Stimulated activated CD4-positive, alpha-beta T cell treated with anti-CD3 and anti-CD28 coated beads, TNF-alpha, amount 100 ng/mL, for 48 hours (primary cell): ENCODE measurements at places on chromosomes 5 and 9.
A peak's percentile ranks its signal among the peaks of the same experiment; 100 is the strongest.

- no peak for DNase-seq
Observed at GRCh38 chr9:1910269-1910811, 104.8 kb upstream of the SMARCA2 start.

DNA sequence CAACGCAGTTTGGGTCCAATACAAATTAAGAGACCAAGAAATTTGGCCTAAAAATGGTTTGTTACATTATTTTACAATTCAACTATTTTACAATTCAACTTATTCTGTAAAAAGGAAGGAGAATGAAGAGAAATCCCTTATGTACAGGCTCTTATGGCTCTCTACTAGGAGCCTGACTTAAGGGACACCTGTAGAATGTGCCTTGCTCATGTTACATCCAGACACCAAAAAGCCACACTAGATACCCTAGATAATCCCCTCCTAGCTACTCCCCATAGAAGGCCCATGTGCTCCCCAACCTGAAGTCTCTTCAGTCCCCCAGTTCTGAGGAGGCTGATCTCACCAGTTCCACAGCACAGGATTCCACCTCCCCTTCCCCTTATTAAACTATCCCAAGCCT lies 14.1 kb upstream of the NNT start:
- DNase-seq, result no peak

DNA sequence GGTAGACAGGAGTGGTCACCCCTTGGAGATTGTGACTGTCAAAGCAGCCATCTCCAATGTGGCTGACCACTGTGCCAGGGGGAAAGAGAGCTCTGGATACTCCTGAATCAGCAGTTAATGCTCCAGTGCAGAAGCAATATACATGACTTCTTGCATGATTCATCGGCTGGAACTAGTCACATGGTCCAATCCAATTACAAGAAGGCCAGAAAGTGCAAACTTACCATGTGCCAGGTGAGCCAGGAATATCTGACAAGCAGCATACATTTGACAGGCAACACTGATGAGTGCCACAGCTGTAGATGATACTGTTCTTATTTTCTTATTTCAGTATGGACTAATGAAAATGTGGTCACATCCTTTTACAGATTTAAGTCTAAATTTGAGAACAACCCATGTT lies 440.0 kb upstream of the MPDZ start:
- DNase-seq, result no peak

GRCh38 chr9:28909526-28909925 lies 1336.2 kb upstream of the C9orf72 start:
- no peak for DNase-seq

GRCh38 chr5:142219146-142219545 lies 105.7 kb downstream of the SPRY4 start:
- no peak for DNase-seq

- DNase-seq, result no peak
Observed at GRCh38 chr9:129284607-129285291, 106.7 kb upstream of the IER5L start.

GRCh38 chr5:83608122-83608521 lies 112.5 kb downstream of the HAPLN1 start:
- no peak for DNase-seq

GRCh38 chr5:149240354-149240998 lies 31.2 kb upstream of the AFAP1L1 start:
- DNase-seq, result peak; percentile 63

DNA sequence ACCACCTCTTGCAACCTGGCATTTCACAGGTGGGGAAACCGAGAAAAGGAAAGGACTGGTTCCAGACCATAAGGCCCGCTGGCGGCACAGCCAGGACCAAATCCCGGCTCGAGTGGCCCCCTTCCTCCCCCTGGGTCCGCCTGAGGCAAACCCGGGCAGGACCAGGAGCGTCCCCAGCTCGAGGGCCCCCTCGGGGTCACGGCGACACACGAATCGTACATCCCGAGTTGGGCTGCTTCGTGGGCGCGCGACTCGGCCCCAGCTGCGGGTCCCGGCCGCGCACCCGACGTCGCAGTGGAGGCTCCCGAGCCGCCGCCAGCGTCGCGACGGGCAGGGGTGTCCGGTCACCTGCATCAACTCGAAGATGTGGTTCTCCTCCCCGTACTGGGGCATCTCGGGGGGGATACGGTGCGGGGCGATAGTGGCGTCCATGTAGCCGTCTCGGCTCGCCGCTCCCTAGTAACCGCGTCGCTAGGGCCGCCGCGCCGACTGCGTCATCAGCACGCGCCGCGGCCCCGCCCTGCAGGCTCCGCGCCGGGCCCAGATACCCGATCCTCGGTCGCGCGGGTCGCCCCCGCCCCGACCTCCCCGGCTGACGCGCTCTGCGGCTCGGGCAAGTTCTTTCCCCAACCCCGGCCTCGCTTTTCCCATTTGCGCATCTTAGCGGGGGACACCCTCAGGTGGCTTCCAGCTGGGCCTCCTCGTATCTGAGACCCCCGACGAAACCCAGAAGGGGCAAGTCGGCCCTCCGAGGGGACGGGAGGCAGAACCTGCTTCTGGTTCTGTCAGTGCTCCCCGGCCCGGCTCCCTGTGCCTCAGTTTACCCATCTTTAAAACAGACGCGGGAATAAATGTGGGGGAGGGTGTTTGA lies at the start of gene AK8:
AK8 (minus strand) TSS at position 461 of the 871 bp plus-strand sequence; CDS start at position 432, 29 bp downstream.
- DNase-seq, result peak; percentile 55

DNA sequence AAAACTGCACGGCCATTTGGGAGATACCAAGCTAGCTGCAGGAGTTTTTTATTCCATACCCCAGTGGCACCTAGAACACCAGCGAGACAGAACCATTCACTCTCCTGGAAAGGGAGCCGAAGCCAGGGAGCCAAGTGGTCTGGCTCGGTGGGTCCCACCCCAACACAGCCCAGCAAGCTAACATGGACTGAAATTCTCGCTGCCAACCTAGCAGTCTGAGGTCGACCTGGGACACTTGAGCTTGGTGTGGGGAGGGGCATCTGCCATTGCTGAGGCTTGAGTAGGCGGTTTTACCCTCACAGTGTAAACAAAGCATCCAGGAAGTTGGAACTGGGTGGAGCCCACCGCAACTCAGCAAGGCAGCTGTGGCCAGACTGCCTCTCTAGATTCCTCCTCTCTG lies 108.9 kb upstream of the CHD1 start:
- no peak for DNase-seq

DNA sequence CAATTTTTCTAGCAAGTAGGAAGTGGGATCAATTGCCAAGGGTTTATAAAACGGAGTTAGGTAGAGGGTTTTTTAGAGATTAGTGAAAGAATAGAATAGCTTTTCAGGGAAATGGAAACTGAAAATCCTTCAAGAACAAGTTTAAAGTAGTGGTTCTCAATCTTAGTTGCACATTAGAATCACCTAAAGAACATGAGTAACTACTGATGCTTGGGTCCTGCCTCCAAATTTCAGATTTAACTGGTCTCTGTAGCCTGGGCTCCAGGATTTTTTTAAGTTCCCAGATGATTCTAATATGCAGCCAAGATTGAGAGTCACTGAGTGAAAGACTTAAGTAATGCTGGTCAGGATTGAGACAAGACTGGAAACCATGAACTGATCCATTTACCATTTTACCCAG lies 20.5 kb downstream of the ELOVL7 start:
- DNase-seq, result no peak

DNA sequence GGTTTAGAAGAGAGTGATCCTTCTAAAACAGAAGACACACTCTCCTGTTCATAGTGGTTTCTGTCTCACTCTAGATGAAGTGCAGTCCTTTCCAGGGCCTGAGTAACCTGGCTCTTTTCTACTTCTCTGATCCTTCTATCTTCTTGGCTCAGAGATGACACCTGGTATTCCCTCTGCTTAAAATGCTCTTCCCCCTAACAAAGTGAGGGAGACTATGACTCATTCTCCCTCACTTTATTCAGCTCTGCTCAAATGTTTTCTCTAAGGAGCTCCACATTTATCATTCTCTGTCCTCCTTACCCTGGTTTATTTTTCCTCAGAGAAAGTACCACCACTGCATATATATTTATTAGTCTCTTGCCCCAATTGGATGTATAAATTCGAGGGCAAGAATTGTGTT lies 24.6 kb downstream of the TUT7 start:
- no peak for DNase-seq

DNA sequence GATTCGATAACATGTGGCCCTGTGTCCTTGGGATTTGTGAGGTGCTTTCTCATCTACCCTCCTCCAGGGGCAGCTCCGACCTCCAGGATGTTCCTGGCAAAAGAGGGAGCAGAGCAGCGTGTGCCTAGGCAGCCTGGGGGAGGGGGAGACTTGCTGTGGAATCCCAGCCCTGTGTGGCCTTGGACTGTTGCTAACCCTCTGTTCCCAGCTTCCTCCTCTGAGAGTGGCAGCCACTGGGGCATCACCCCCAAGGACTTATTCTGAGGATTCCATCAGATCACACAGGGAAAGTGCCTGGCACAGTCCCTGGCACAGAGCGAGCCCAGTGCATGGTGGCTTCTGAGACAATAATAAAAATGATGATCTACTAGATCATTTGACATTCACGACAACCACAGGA lies 265.1 kb upstream of the MVB12B start:
- DNase-seq, result no peak

DNA sequence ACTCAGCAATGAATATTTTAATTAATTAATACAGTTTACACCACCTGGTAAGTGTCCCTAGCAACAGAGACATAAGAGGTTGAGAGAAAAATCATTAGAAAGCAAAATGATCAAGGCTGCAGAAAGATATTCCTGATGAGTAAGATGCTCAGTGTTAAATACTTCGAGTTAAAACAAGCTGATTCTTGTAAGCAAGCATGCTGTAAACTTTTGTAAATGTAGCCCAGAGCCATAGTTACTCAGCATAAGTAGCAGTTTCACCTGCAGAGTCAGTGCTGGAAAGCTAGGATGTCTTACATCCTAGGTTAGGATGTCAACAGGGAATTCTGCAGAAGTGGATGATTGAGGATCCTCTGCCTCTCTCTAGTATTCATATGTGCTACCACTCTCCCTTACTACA lies 4.2 kb downstream of the PRKACG start:
- no peak for DNase-seq

DNA sequence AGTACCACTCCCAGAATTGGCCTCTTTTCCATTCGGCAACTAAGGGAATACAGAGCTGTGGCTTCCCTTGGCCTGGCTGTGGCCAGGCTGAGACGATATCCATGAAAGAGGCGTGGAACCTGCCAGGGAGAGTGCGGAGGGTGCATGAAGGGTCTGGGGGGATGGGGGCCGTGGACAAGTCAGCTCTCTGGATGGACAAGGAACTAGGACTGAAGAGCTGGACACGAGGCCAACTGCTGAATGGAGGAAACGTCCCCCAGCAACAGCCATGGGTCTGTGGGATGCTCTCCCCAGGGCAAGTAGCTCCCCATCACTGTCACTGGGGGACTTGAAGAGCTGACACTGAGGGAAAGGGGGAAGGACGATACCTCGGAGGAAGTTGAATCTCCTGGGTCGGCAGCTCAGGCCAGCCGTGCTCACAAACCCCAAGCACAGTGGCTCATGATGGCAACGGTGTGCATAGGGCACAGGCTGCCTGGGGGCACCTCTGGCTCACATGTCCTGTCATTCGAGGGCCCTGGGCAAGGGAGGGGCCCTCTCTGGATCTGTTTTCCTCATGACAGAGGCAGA lies 4.1 kb upstream of the OLFM1 start:
- DNase-seq, result no peak
